ENCODE measurements at places on chromosomes 12 and 14. TPM values are rescaled to one million over a fixed set of nuclear protein-coding genes. Genes with fewer than 3 reads are reported as not detected.

Gene MANSC4
- not detected for total RNA-seq

Gene PLXNC1
- 15.0 TPM for total RNA-seq

Gene TOX4
- 82.8 TPM for total RNA-seq

Gene SPX
- total RNA-seq = 0.59 TPM

Gene HOXC12
- not detected for total RNA-seq

Gene SDS
- total RNA-seq = not detected

Gene ADIPOR2
- 68.7 TPM for total RNA-seq

Gene PIK3C2G
- total RNA-seq = not detected

Gene RNASE11
- total RNA-seq = not detected

Gene DAO
- not detected for total RNA-seq

Gene PLCZ1
- not detected for total RNA-seq

Gene CLEC9A
- not detected for total RNA-seq

Gene HIGD1C
- not detected for total RNA-seq

Gene KRT73
- total RNA-seq = 0.09 TPM

Gene ANO2
- total RNA-seq = not detected

Gene KRT3
- 0.14 TPM for total RNA-seq

Gene PRKAB1
- total RNA-seq = 27.5 TPM

Gene ARHGEF40
- total RNA-seq = not detected

Gene MYL6
- total RNA-seq = 752 TPM

Gene OVCH1
- not detected for total RNA-seq

Gene DEPDC4
- total RNA-seq = 1.3 TPM

Gene IL31
- total RNA-seq = 2.5 TPM

Gene MYF6
- not detected for total RNA-seq

Gene TSPAN19
- total RNA-seq = not detected

Gene GPN3
- 60.0 TPM for total RNA-seq

Gene NR4A1
- total RNA-seq = 57.7 TPM

Gene DNAJC22
- not detected for total RNA-seq

Gene TAS2R46
- total RNA-seq = 1.3 TPM

Gene ERP27
- total RNA-seq = 1.5 TPM

Gene EFCAB11
- total RNA-seq = 6.8 TPM

Gene LRRK2
- not detected for total RNA-seq

Gene NFE2
- not detected for total RNA-seq

Gene FERMT2
- total RNA-seq = 1.6 TPM

Gene ALKBH2
- 46.2 TPM for total RNA-seq

Gene TRAFD1
- 48.3 TPM for total RNA-seq

Gene OTX2
- not detected for total RNA-seq

Gene PIWIL1
- not detected for total RNA-seq

Gene A2M
- total RNA-seq = not detected

Gene POLE2
- total RNA-seq = 58.4 TPM

Gene CD163L1
- not detected for total RNA-seq

Gene CD163
- not detected for total RNA-seq

Gene TDRD9
- 0.19 TPM for total RNA-seq

Gene TMEM263
- 24.8 TPM for total RNA-seq

Gene SDR9C7
- not detected for total RNA-seq

Gene ZC2HC1C
- total RNA-seq = 1.6 TPM

Gene PPP2R5C
- 160 TPM for total RNA-seq

Gene KRT78
- not detected for total RNA-seq
